ENCODE measurements at places on chromosomes 3 and 15. TPM values are rescaled to one million over a fixed set of nuclear protein-coding genes. Genes with fewer than 3 reads are reported as not detected.

HESX1 gene
- 1.9 TPM for total RNA-seq

DNA sequence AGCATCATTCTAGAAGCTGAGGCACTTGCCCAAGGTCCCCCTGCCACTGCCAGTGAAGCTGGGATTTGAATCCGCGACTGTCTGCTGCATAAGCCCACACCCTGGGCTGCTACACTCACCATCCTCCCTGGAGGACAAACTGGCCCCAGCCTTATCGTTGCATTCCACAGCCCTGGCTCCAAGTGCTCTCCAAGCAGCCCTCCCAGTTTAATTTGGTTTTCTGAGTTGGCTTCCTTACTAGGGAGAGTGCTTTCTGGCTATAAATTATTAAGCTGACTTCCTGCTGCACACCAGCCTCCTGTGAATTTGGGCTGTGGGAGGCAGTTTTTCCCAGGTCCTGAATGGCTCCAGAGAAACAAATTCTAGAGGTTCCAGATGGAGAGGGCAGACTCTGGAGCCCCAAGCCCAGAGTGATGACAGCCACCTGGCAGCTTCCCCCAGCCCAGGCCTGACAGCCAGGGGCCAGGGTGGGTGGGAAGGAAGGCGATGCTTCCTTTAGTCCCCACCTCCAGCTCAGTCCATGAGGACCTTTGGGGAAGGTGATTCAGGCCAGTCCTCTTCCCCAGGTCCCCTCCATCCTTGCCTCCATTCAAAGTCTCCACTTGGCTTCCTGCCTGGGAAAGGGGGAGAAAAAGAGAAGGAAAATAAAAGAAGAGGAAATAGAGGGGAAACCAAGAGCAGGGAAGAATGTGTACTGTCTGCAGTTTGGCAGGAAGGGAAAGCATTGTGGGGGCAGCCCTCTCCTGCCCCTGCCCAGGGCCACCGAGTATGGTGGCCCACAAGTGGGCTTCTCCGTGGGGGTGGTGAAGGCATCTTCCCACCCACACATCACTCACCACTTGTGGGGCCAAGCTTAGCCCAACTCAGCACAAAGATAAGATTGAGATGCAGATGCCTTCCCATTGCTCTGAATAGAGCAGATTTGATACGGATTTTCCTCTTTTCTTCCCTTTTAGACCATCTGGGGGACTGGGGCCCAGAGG lies 69.6 kb downstream of the SEMA5B start:
- no peak for DNase-seq

- no peak for DNase-seq
These were observed 3.4 kb downstream of the PDZRN3 start for GRCh38 chr3:73621388-73621787.

CSTA gene
- 0.78 TPM for total RNA-seq

CELF6 gene
- not detected for total RNA-seq

DNA sequence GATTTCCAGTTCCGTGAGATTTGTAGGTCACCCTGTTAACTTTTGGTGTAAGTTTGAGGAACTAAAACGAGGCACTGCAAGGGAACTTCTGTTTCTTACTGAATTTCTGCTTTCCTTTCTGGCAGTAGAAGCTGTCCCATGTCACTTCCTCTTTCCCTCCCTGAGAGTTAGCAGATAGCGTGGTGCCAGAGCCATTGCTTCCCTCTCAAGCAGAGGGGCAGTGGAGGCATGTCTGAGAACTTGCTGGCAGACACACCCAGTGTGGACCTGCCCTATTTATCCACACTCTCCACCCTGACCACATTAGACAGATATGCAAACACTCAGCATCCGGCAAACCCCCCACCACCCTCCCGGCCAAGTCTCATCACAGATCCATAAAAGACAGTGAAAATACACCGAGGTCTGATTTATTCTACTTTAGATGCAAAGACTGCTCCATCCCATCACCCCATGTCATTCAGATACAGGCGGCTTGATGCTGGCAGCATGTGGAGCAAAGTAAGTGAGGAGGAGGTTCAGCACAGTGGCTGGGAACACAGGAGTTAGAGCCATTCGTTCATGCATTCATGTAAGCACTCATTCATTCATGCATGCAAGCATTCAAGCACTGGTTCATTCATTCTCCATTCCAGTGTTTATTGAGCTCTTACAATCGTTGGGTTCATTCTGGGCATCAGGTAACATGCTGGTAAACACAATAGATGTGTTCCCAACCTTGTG lies 324.7 kb downstream of the SHQ1 start:
- DNase-seq, result no peak

- DNase-seq, result no peak
These were observed 120.9 kb downstream of the ATP10A start for GRCh38 chr15:25742041-25742730.

All from RPMI7951 (cell line).